Urothelium cell line (cell line): ENCODE measurements at places on chromosomes 11 and 22.

DNA sequence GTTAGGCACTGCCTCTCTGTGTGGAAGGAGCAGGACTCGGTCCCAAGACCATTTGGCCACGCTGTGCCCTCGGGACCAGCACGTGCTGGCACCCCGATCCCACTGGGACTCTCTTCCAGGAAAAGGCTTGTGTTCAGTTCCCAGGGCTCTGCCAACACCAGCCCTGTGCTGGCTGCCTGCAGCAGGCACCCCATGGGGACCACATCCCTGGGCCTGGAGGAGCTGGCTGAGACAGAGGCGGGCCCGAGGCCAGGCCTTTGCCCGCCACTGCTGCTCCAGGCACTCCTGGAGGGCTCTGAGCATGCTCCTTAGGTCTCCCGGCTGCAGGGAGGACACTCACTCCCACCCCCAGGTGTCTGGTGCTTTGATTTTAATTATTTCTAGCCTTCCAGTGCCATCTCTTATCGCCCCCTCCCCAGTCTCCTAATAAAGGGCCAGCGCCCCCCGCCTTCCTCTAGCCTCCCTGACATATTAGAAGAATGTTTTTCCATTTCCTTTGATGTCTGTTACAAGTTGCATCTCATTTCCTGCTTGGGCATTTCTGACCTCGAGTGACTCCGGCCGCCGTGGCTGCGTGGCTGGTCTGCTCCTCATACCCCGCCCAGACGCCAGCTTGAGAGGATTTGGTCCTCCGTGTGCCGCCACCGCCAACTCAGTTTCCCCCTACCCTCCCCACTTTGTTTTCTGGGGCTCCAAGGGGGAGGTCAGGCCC, 14.4 kb downstream of the CDKN1C start:
- no peak for DNase-seq

- DNase-seq: peak; percentile 88
These were observed 32.1 kb upstream of the DGKZ start for GRCh38 chr11:46315033-46315738.

DNA sequence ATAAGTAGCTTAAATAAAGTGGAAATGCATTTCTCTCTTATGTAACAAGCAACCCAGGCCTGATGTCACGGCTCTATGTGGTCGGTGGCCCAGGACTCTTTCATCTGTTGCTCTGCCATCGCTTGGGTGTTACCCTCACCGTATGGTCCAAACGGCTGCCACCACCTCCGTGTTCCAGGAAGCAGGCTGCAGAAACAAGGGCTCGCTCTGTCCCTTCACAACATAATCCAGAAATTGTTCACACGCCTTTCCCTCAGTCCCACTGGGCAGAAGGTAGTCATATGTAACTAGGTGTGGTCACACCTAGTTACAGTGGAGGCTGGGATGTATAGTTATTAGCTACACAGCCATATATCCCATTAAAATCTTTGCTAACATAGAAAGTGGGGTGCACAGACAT, 421.0 kb downstream of the SOX6 start:
- DNase-seq: no peak

GRCh38 chr22:32803020-32803737, 1.7 kb downstream of the TIMP3 start:
- peak; percentile 68 for DNase-seq

DNA sequence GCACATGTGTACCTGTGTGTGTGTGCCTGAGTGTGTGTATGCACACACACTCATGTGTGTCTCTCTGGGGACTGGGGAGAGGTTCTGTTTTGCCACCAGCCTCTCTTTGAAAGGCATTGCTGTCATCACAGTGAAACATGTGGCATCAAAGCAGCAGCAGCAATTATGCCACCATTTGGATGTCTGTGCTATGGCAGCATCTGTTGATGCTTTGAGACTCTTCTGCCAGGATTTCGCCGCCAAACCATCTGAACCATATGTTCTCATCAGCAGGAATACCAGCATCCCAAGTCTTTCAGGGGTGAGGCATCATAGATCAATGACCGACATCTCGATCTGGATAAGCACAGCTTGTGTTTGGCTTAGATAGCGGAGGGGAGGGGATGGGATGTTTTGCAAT, 168.6 kb downstream of the FAT3 start:
- no peak for DNase-seq

DNA sequence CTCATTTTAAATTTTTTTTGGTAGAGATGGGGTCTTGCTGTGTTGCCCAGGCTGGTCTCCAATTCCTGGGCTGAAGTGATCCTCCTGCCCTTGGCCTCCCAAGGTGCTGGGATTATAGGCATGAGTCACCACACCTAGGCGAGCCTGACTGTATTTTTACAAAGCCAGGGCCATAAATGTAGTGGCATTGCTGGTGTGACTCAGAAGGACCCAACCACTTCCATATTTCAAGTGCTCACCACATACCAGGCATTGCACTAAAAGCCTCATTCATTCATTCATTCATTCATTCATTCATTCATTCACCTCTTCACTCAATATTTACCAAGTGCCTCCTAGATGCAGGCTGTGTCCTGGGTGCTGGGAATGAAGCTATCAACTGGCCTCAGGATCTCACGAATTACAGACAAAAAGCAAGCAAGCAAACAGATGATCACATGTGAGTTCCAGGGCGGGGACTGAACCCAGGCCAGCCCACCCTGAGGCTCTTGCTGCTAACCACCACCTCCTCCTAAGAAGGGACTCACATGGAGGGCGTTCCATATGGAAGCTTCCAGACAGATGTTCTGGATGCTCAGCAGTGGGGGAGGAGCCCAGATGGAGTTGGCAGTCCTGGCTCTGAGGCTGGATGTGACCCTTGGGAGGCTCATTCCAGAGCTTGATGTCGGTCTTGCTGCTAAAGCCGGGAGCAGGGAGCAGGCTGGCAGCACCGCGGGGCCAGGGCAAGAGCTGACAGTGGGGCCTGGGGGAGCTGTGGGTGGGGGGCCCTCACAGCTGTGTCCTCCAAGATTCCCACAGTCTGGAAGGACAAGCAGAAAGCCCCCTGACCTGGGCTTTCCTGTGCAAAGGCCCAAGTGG, 158.8 kb downstream of the CTTN start:
- DNase-seq: peak; percentile 73

DNA sequence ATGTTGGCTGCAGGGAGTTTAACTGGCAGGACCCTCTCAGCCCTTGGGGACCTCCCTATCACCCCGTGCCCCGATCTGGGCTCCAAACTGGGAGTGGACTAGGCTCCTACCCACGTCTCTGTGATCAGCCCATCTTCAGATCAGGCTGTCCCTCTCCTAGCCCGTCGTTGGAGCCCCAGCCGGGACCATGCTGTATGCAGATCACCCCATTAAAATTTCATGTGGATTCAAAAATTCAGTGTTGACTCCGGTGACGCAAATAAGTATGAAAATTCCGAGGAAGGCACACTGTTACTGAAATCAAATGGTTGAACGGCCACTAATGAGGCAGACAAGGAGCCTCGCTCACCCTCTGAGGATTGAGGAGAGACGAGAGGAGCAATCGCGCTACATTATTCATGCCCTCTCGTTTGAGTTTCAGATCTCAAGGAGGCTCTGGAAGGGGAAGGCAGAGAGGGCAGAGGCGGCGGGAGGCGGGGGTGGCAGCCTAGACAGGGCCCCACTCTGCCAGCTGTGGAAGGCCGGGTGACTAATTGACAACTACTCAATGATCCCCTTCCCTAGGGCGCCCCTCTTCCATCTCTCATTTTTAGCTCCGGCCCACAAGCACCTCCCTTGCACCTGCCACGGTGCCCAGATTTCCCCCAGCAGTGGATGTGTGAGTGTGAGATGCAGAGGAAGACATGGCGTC, 255.4 kb downstream of the MIAT start:
- DNase-seq: no peak
